Panc1 (cell line): ENCODE measurements at places on chromosomes 2 and 18.

- DNase-seq = no peak
Measured at GRCh38 chr2:221095356-221095755, 476.7 kb downstream of the EPHA4 start.

GRCh38 chr2:110869472-110870446 lies 137.4 kb downstream of the ACOXL start:
- DNase-seq = no peak

DNA sequence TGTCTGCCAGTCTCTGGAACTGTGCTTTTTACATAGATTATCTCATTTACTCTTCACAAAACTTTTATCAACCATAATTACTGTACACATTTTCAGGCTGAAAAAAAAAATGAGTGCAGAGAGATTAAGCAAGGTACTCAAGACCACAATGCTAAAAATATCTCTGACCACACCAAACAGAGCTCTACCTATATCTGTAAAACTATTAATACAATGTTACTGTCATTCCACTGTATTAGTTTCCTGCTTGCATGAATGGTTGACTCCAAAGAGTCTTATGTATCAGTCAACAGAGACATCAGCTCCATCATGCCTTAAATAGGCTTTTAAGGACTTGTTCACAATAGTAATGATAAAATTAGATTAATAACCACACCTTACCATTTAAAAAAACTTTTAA lies 134.7 kb upstream of the CCDC150 start:
- no peak for DNase-seq

DNA sequence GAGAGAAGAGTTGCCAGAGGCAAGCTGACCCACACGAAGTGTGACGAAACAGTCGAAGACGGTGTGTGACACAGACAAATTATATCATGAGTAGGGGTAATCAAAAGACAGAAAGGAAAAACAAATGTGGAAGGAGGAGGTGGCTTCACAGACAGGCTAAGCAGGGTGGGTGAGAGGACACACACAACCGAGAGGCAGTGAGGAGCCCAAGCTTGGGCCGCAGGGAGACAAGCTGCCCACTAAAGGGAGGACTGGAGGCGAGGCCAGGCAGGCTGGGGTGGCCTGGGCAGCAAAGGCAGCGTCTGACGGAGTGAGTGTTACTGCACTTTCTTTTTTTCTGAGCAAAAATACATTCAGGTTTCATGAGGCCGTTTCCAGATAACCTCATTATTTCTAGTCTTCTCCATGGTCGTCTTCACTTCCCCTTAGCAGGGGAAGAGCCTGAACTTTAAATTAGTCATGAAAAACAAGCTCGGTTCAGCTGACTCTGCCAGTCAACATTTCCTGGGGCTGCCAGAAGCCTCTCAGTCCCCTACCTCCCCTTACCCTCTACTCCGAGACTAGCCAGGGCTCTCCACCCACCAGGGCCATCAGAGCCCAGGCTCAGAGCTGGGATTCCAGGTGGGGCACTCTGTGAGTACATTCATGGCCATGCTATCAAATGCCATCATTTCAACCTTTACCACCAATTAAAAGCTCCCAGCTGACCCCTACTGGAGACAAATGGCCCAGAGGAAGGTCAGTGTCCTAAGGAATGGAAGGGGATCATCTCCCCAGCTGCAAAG lies 13.8 kb upstream of the ZFP36L2 start:
- no peak for DNase-seq

DNA sequence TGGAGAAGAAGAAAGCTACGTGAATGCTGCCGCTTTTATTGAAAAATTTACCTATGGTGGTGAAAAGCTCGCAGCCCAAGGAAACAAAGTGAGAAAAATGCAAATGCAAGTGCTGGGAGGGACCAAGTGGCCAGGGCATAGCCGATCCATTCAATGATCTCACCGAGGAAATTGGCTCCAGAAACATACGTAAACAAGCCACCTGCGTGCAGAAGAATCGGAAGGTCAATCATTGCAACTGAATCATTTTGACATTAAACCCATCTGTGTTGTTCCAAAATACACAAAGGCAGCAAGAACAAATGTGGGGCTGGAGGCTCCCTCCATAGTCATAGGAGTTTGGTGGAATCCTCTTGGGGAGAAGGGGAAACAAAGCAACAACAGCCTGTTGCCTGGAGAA lies 51.5 kb downstream of the SRD5A2 start:
- DNase-seq = no peak

- no peak for DNase-seq
Measured at GRCh38 chr2:164952057-164952702, 3.1 kb downstream of the SLC38A11 start.

DNA sequence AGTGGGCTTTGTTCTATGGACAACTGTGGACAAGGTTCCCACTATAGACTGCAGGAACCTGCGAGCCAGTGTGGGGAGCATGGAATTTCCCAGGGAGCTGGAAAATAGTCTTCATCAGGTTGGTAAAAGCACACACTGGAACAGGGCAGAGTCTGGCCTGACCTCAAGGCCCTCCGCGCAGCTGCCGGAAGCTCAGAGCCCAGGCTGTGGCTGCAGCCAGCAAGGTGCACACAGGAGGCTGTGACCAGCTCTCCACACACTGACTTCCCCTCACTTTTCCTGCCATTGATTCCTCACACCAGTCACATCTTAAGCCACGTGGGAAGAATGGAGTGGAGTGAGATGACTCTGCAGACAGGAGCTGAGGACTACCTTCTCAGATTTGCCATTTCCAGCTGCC lies 19.1 kb downstream of the MAL start:
- no peak for DNase-seq

GRCh38 chr18:42032447-42032846 lies 77.4 kb downstream of the PIK3C3 start:
- no peak for DNase-seq

DNA sequence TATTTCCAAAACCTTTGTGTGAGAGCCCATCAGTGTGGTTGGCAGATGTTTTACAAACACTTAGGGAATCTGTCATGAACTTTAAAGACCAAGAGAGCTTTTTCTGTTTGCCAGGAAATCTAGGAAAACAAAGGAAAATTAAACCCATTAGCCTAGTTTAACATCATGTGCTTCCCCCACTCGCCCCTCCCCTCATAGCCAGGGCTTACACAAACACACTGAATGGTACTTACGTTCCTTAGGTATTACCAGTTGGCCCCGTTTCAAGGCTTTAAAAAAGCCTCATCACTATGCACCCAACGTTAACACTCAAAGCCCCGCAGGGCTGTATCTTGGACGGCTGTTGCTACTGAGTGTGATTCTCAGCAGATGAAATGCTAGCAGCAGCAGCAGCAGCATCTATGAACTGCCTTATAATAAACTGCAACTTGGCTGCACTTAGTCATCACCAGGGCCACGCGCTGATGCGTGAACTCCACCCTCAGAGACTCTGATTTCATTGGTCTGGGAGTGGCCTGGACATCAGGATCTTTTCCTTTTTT lies 20.1 kb upstream of the TTC39C start:
- DNase-seq = peak; percentile 41

GRCh38 chr18:63298400-63299365 lies 20.9 kb downstream of the BCL2 start:
- DNase-seq = no peak

DNA sequence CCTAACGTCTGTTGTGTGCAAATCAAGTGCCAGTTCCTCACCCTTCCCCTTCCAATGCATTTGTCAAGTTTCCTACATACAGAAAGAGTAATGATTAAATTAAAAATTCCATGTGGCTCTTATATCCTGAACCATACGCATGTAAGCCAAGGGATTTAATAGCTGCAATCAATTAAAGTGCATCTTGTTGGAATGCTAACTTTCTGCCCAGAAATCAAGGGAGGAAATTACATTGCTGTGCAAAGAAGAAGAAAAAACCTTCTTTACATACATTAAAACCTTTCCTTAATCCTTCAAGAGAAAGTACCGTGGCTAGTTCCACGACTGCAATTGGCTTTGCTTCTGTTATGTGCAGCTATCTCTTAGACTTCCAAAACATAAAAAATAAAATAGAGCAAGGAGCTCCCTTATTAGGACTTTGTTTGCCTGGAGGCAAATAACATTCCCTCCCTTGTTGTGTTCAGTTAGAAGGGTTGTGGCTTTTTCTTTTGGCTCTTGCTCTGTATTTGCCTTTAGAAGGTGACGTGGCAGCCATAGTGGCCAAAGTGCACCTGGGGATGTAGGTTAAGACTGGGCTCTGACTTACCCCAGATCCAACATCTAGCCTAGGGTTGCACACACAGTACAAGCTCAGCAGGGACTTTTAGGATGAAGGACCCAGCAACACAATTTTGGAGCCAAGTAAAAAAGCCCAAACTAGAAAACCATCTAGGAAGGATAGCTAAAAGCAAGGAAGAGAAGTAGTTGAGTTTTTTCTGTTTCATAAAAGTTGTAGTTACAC lies 158.3 kb downstream of the ANTXR1 start:
- DNase-seq = no peak

- no peak for DNase-seq
Measured at GRCh38 chr2:129334128-129334527, 645.3 kb upstream of the RAB6C start.
